HS-5 (cell line): ENCODE measurements at places on chromosomes 3 and 15.

- no peak for DNase-seq
Observed at GRCh38 chr3:72258361-72259141, 473.6 kb upstream of the PROK2 start.

DNA sequence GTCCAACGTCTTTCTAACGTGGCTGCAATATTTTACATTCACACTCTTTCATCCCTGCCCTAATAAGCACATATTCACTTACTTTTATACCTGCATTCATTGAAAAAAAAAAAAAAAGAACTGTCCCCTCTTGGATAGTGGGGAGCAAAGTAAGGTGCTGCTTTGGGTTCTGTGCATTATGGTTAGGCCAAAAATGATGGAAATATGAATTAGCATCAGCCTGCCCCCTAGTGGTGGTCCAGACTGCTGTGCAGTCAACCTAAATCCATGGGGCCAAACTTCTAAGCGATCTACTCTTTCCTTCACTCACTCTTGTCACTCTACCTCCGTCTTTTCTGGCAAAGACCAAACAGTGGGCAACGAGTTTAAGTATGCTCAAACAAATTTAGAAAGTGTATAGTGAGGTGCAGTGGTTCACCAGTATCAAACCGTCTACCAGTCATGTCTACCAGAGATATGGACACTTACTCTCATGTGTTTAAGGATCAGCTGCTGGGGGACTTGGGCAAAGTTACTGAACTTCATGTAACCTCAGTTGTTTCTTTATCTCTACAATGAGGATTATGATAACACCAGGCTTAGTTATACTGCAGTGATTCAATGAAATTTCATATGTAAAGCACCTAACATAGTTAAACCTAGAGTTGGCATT lies 61.5 kb upstream of the GRM7 start:
- DNase-seq = no peak

- no peak for DNase-seq
Observed at GRCh38 chr3:38157595-38157994, 7.7 kb upstream of the OXSR1 start.

DNA sequence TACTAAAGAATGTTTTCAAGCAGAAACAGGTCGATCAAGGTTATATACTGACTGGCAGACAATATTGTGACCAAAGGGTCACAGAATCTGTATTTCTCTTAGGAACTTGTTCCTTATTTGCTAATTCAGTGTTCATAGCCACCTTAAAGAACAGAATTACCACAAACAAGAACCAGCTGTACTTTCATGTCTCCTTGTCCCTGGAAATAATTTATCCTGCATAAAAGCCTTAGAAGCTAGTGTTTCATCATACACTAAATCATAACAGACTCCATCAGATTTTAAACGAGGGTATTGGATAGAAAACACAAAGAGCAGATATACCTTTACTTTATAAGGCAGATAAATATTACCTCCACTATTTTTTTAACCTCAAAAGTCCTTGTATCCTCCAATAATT lies 6.4 kb downstream of the DNAJC19 start:
- no peak for DNase-seq

DNA sequence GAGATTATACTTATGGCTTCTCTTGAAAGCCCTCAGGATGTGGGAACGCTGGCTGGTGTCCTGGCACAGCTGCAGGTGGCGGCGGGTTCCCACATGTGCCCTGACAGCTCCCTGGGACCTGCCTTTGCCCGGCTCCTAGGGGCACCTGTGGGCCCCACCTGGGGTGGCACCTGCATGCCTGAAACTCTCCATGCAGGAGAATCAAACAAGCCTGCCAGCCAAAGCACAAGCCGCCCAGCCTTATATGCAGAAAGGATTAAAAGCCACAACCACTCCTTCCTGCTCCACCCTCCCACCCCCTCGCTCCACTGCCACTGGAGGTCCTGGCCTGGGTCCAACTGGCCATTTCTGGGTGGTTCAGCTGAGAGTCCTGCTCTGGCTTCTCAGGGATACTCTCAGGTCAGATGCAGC lies 18.1 kb downstream of the TRPM1 start:
- DNase-seq = no peak

DNA sequence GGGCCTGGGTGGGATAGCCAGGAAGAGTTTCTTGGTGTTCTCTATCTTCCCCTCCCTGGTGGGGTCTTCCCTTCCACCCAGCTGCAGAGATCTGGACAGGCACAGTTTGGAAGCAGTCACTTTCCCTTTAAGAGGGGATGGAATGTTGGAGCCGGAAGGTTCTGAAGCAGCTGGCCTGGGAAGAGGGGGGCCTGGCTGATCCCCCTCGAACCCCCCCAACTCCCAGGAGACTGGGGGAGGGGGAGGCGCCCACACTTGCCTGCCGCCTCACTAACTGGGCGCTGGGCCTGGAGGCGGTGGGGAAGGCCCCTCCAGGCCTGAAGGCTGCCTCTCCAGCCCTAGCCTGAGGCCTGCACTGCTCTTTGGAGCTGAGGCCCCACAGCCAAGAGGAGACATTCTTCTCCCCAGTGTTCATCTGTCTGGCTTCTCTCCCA lies 1.4 kb downstream of the DVL3 start:
- no peak for DNase-seq

GRCh38 chr3:181730934-181731333 lies 19.2 kb downstream of the SOX2 start:
- no peak for DNase-seq
